ENCODE measurements at places on chromosomes 5 and 9. TPM values are rescaled to one million over a fixed set of nuclear protein-coding genes. Genes with fewer than 3 reads are reported as not detected.

GRCh38 chr9:94554439-94555331 is at the start of gene PCAT7:
PCAT7 (plus strand) TSS chr9:94555083.
- H3K36me3 ChIP-seq = no peaks in the 10 kb centered on the region
- no peaks in the 10 kb centered on the region for H3K4me1 ChIP-seq
- no peaks in the 10 kb centered on the region for H3K27me3 ChIP-seq
- peak; percentile 25 for DNase-seq
- H3K27ac ChIP-seq = peak within 1 kb of the TSS; percentile 73

DNA sequence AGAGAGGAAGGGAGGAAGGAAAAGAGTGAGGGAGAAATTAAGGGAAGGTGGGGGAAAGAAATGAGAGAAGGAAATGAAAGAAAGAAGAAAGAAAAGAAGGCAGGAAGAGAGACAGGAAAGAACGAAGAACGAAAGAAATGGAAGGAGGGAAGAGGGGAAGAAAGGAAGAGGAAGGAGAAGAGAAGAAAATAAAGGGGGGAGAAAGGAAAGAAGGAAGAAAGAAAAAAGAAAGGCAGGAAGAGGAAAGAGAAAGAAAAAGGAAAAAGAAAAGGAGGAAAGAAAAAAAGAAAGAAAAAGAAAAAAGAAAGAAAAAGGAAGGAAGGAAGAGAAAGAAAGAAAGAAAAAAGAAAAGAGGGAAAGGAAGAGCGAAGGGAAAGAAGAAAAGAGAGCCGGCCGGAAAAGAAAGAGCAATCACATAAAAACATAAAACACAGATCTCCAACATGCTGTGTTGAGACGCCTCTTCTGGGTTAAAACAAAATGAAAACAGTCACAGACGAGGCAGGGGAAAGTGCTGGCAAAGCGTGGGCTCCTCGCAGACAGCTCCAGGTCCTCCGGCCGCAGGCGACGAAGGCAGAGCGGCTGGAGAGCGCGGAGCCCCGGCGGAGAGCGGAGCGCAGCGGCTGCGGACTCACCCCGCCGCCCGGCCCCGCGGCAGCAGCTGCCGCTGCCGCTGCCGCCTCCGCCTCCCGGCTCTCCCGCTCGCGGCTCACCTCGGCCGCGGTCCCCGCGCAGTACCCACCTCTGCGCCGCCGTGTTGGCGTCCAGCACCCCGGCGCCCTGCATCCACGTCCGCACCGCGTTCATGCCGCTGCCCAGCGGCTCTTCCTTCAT is 896 bp downstream of the EBF1 start:
- H3K27me3 ChIP-seq = peaks cover 39% of the 10 kb centered on the region
- H3K36me3 ChIP-seq = no peaks in the 10 kb centered on the region
- H3K4me1 ChIP-seq = no peaks in the 10 kb centered on the region
- peak overlapping the region; percentile 51 for H3K4me3 ChIP-seq

The SLC6A19 gene
- total RNA-seq = 0.23 TPM

The ZDHHC12 gene
- total RNA-seq = 39.3 TPM

DNA sequence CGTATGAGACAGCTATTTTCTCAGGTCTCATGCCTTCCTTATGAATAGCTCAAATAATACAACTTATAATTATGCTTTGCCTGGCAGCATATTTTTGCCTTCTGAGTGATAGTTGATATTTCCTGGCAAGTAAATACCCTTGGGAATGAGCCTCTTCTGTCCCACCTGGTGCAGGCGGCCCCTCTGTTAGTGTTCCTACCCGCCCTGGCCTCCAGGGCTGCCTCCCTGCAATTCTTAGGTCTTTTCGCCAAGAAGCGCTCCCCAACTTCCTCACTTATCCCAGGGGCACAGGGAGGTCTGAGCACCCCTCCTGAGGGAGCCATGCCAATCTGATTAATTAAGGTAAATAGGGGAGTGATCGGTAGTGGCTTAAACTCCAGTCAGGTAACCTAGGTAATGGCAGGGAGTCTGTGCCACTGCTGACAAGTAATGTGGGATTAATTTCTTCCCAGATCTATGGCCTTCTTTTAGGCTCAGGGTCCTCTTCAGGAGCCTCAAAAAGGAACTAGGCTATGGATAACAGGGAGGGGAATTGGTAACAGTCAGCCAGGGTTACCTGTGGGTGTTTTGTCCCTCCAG is 81.5 kb downstream of the GALNT10 start:
- H3K27ac ChIP-seq = no peak overlapping the region
- DNase-seq = no peak
- H3K4me1 ChIP-seq = 0 out of 2 replicates have a peak, but pooled peaks cover 9% of the 10 kb centered on the region
- H3K27me3 ChIP-seq = no peaks in the 10 kb centered on the region

- H3K27ac ChIP-seq = no peak overlapping the region
- no peak overlapping the region for H3K4me3 ChIP-seq
- no peaks in the 10 kb centered on the region for H3K4me1 ChIP-seq
These were observed 91.0 kb downstream of the HSPA4 start for GRCh38 chr5:133142782-133143181.

- no peaks in the 10 kb centered on the region for H3K36me3 ChIP-seq
- no peak overlapping the region for H3K27ac ChIP-seq
- H3K4me1 ChIP-seq = no peaks in the 10 kb centered on the region
- DNase-seq = no peak
- no peaks in the 10 kb centered on the region for H3K27me3 ChIP-seq
These were observed 533.2 kb upstream of the SEMA6A start for GRCh38 chr5:117107859-117108258.

DNA sequence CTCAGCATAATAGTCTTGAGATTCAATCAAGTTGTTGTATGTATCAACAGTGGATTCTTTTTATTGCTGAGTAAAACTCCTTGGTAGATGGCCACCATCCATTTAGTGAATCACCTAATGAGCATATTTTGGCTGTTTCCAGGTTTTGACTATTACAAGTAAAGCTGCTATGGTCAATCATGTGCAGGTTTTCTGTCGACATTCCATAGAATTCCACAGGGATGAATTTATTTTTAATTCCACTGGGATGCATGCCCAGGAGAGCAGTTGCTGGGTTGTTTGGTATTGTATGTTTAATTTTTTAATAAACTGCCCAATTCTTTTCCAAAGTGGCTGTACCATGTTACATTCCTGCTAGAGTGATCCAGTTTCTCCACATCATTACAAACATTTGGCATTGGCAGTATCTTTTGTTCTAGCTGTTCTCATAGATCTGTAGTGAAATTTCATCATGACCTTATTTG is 10.5 kb upstream of the S1PR3 start:
- DNase-seq = no peak
- H3K27me3 ChIP-seq = no peaks in the 10 kb centered on the region
- no peaks in the 10 kb centered on the region for H3K4me1 ChIP-seq

- peak overlapping the region; percentile 41 for H3K27ac ChIP-seq
- H3K27me3 ChIP-seq = no peaks in the 10 kb centered on the region
- no peaks in the 10 kb centered on the region for H3K36me3 ChIP-seq
- DNase-seq = no peak
- H3K4me1 ChIP-seq = no peaks in the 10 kb centered on the region
- no peak overlapping the region for H3K4me3 ChIP-seq
These were observed 825.9 kb upstream of the GRAMD2B start for GRCh38 chr5:125597338-125597737.

DNA sequence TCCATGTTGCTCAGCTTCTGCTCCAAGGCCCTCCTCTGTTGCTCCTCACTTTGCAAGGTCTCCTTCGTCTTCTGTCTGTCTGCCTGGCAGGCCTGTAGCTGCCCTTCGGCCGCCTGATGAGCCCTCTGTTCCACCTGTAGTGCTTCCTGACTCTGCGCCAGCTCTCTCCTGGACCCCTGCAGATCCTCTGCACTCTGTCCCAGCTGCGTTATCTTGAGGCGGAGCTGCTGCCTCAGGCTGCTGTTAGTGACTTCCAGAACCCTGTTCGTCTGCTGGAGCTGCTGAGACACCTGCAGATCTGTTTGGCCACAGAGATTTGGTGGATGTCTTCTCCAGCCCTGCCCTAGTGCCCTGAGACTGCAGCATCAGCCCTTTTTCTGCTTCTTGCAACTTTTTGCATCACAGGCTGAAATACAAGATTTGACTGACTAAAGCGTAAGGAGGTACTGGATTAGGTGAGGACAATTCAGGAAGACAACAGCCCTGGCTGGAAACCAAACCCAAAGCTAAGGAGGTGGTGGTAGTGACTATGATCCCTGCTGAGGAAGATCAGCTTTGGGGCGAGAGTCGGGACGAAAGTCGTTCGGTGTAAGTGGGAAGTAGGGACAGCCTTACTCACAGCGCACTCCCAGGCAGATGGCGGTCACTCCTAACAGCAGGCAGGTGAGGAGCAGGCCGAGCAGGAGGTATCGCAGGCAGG is 2.1 kb downstream of the CD72 start:
- DNase-seq = no peak
- H3K4me3 ChIP-seq = no peak overlapping the region
- no peaks in the 10 kb centered on the region for H3K36me3 ChIP-seq
- H3K27ac ChIP-seq = no peak overlapping the region
- H3K27me3 ChIP-seq = peaks cover 5% of the 10 kb centered on the region

All from Panc1 (cell line).